ENCODE measurements at places on chromosomes 4 and X.

- no peak for DNase-seq
Observed at GRCh38 chr4:136319789-136320464, 1212.4 kb downstream of the PCDH18 start.

GRCh38 chr4:72875545-72875944 is 194.0 kb downstream of the COX18 start:
- no peak for DNase-seq

DNA sequence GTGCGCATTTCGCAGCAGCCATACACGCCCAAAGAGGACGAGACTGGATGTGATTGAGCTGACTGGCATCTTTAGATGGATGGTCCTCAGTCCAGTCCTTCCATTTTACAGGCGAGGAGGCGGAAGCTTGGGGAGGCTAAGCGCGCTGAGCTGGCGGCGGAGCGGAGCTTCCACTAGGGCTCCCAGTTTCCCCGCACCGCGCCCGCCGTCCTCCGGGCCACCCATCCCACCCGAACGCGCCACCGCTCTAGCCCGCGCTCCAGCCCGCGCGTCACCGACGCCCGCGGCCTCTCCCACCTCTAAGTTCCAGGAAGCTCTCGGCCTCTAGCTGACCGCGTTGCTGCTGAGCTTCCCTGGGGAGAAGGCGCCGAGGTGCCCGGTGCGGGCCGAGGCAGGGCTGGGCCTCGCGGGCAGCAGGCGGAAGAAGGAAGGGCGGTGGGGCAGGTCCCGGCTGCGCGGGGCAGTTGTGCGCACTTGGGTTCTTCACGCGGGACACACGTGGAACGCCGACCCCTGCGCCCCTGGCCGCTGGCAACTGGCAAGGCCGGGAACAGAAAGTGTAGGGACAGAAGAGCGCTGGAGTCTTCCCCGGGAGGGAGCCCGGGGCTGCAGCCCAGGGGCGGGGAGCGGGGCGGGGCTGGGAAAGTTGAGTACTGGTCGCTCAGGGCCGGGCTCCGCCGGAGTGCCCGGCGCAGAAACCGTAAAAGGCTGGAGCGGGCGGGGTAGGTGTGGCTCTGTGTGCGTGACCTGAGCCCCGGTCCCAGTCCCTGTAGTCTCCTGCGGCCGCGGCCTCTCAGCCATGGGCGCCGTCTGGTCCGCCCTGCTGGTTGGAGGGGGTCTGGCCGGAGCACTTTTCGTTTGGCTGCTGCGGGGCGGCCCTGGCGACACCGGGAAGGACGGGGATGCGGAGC is at the start of gene STBD1:
STBD1 (plus strand) TSS at position 763 of the 911 bp plus-strand sequence; CDS start at position 800, 37 bp downstream.
- DNase-seq: no peak

- DNase-seq: peak; percentile 0
Observed at GRCh38 chrX:76428243-76429130, 977 bp downstream of the MAGEE1 start.

- DNase-seq: peak; percentile 22
Observed at GRCh38 chrX:136147315-136147901, at the start of gene FHL1. TSS of gene FHL1 (plus strand) at chrX:136147533.

- DNase-seq: no peak
Observed at GRCh38 chr4:128481752-128482480, 194.3 kb upstream of the PGRMC2 start.

DNA sequence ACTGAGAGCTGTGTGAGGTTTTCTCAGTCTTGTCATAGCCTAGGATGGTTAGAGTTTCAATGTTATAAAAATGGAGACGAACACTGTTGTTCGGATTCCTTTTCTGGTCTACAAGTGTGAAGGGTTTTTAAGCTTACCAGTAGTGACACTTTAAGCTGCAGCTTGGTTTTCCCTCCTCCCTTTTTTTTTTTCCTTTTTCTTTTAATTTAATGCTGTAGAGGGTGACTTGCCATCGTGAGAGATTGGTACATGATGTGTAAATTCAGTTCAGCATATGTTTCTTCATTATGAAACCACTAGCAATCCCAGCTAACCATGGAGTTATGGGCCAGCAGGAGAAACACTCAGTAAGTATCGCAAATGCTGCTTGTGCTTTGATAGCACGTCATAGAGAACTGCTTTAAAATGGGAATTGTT is 165.0 kb downstream of the RAPGEF2 start:
- no peak for DNase-seq

DNA sequence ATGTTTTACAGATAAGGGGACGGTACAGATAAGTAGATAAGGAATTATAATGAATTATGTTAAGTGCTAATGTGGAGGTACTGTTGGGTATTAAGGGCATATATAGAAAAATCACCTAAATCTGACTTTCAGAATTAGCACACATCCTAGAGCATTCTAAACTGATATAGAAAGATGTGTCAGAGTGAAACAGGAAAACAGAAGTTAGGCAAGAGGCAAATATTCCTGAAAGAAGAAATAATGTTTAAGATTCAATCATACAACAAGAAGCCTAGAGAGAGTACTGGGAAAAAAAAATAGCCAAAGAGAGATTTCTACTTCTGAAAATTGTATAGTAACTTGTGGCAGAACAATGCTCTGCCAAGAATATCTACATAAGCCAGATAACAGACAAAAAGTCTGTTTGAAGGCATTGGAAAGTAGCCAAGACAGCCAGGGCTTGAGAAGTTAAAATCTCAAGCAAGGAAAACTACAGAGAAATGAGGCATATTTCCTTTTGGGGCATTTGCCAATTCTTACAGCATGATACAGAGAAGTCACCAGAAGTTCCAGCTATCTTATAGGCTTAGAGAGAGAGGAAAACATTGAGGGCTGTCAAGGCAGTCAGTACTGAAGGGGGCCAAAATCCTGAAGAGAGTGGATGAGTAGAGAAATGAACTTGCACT is 646.0 kb downstream of the RPA4 start:
- no peak for DNase-seq

DNA sequence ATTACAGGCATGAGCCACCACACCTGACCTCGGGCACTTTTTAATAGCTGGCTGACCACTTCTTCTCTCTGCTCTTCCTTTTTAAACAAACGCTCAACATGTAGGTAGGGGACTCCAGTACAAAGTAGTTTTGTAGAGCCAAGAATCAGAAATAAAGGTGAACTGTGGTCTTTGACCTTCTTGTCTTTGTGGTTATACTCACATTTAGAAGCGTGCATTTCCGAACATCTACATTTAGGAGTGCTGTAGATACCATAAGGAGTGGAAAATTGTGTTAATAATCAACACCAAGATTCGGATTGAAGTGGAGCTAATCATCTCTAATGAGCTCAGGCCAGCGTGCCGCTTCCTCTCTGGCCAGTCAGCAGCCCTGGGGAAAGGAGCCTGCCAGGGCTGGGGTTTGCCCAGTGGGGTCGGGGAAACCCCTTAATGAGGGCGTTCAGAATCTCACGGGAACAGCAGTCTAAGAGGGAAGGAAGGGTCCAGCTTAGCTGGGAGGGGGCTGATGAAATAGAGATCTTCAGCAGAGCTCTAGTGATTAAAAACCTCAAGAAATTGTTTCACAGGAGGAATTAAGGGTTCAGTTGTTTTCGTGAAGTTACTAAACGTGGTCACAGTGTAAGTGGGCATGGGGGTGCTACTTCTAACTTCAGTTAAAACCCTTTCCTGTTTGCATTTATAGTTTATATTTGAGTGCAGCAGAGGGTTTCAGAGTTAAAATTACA is 81.2 kb downstream of the GAB1 start:
- DNase-seq: no peak

- DNase-seq: no peak
Observed at GRCh38 chr4:36779601-36780000, 464.9 kb upstream of the NWD2 start.

DNA sequence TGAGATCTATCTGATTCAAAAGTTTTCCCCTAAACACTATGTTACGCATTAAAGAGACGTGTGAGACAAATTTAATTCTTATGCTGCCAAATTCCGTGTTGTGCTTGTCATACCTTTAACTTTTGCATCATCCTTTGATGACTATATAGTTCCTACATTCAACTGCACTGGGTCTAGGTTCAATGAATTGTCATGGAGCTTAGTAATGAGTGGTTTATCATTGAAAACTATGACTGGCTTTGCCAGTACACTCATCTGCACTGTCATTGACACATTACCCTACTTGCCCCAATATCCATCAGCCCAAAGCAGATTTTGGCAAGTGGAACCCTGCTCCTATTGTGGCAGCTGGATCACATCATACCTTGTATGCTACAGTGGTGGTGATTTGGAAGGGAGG is 882.9 kb upstream of the SLIT2 start:
- no peak for DNase-seq

GRCh38 chr4:93719552-93719951 is 109.0 kb upstream of the ATOH1 start:
- no peak for DNase-seq
